ENCODE measurements at places on chromosomes 16 and 17.
A peak's percentile ranks its signal among the peaks of the same experiment; 100 is the strongest.

DNA sequence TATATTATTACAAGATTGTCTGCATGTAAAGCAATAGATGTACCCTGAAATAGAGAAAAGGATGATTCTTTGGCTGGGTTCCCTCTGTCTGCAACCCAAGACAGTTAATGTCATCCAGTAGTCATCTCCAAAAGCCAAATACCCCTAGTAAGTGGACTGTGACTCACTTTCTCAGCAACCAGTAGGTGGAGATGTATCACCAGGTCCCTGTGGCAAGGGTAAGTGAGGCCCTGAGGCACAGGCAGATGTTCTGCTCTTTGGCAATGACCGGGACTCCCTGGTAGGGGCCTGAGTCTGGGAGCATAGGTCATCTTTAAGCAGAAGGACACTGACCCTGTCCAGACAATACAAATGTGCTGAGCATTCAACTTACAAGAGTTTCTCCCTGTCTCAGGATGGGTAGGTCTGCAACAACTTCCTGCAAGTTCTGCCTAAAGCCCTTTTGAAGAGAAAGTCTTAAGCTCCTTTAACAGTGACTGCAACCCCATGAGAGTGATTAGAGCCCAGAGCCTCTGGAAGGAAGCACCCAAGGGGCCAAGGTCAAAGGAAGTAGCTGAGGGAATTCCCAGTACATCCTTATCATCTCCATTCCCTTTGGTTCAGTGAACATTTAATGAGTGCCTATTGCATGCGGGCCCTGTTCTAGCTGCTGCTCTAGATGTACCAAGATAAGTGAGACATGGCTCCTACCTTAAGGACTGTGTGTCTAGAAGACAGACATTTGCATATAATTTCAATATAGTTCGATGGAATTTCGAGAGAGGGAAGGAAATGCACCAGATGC is 31.9 kb downstream of the PMP22 start:
- peak; percentile 67 for ATAC-seq

GRCh38 chr16:69917739-69918138 is 33.4 kb upstream of the CLEC18A start:
- ATAC-seq = peak; percentile 97

DNA sequence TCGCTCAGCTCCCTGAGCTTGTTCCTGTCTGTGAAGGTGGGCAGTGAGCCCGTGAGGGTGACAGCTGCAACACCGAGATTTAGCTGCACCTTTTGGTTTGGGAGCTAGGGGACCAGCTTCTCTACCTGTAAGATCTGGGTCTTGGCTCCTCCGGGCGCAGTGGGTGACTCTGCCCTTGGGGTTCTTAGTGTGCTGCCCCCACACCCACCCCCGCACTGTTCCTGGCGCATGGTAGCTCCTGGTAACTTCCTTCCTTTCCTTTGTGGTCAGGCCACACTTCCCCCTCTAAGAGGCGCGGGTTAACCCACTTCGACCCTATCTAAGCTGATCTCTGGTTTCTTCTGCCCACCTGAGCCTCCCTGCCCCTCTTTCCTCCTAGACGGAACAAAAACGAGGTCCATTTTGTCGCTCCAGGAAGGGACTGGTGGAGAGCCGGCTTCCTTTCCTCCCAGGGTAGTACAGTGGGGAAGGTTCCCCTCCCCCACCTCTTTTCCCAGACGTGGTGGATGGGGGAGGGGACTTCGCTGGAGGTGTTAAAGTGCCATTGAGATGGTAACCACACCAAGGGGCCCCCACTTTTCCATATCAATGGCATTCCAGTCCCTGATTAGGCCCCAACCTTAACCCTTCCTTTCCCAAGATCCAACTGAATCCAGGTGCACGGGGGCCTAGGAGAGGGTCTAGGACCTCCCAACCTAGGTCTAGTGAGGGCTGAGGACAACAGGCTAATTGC is 4.6 kb upstream of the CLDN9 start:
- ATAC-seq = no peak

DNA sequence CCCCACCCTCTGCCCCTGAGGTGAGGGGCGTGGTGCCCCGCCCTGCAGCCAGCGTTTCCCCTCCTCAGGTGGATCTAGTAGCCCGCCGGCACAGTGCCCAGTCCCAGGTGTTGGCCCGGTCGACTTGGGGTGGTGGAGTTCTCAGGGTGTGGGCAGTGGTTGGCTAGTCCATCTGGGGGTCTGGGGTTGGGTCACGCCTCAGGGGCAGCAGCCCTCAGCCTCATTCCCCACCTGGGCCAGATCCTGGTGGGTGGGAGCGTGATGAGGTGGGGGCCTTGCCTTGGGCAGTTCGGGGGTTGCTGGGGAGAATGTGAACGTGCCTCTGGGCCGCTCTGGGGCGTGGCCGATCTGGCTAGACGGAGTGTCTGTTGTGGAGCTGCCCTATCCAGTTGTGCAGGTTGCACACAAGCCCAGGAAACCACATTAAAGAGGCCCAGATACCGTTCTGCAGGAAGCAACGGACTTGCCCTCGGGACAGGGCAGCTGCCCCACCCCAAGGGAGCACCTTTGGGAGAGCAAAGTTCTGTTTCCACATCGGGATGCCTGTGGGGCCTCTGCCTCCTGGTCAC is 32.0 kb downstream of the GSE1 start:
- no peak for ATAC-seq

DNA sequence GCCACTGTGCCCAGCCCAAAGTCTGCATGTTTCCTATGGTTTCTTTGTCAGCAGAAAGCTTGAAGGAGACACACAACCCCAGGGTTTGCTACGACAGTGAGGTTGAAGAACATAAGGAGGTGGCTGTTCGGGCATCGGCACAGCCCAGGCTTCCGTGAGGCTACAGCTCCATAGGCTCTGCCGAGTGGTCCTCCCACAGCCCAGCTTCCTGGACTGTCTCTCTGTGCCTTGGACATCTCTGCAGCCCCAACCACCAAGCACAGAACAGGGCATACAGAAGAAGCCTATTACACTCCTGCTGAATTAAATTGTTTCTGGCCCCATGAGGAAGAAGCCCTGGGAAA is 3.2 kb upstream of the HAP1 start:
- no peak for ATAC-seq

GRCh38 chr16:68700831-68701230 is 36.3 kb upstream of the CDH1 start:
- no peak for ATAC-seq

DNA sequence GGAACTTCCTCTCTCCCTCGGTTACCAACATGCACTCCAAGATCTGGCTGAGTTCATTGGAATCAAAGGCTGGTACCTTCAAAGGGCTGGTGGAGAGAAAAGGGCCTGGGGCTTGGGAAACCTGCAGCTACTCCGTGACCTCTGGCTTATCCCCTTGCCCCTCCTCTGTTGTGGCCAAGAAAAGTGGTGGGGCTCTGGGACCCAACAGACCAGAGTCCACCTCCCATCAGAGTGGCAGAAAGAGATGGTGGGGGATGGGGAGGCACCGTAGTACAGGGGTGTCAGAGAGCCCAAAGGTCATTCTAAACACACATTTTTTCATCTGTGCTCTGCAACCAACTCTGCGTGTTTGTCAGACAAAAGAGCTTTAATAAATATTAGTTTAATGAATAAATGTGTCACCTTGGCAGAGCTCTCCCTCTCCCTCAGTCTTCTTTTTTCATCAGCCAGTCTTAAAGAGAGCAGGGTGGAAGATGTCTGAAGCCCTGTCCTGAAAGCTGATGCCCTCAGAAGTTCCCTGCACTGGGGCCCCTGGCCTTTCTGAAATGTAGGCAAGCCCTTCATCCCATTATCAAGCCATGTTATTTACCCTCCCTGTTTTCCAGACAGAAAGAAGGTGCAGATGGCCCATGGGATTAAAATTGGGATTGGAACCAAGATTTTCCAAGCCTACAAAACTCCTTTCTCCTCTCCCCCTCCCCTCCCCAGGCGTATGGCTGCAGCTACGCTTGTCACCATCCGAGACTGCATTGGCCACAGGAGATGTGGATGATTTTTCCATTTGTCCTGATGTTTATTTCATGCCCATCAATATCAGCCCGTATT is 227.3 kb downstream of the CCDC182 start:
- ATAC-seq = peak; percentile 33

DNA sequence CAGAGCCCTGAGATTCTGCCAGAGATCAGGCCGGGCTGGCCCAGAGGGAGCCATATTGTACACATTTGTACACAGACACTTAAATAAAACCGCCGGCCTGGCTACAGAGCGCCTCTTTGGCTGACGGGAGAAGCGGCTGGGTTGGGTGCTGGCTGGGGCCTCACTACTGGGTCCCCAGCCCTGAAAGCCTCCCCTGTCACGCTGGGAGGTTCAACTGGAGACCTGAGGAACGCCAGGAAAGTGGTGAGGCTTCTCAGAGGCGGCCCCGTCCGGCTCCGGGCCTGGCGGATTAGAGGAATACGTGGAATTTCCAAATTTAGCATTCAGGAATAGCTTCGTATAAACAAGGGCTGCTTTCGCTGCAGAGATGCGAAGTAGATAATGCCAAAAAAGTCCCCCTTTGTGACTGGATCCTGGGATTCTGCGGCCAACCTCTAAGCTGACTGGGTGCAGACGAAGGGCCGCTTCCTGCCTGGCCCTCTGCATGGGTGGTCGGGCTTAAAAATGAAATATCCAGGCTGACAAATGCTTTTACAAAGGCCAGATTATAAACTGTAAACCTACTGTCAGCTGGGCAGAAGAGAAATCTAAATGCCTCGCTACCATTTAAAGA is 252.4 kb downstream of the IRF8 start:
- ATAC-seq = no peak

DNA sequence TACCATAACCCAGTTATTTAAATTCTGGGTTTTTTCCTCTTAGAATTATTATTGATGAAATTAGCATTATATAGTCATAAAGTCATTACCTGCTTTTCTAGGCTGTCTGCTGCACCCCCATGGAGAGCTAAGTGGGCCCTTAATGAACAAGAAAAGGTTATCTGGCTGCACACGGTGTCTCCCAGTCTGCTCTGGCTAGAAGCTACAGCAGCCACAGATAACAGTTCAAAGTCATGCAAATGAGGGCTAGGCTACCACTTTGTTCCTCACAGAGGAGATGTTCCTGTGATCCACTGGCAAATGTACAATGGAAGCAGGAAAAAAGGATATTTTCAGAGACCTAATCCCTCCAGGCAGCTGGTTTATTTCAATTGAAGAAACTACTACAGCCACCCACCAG is 112.1 kb downstream of the SNX11 start:
- no peak for ATAC-seq

GRCh38 chr17:17766077-17766743 is 70.6 kb downstream of the SREBF1 start:
- peak; percentile 71 for ATAC-seq

GRCh38 chr17:8951206-8951605 is 14.3 kb downstream of the PIK3R5 start:
- ATAC-seq = no peak

DNA sequence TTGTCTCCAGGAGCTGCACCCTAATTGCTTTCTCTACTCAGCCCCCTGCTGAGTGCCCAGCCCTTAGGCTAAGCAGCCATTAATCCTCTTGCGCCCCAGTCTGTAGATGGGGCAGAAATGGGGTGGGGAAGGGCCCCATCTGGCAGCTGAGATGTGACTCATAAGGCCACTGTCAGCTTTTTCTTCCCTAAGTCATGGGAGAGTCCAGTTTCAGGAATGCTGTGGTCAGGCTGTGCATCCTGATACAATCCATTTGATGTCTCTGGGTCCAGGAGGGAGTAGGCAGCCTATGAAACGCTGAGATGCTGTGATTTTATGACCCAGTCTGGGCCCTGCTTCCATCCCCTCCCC is 12.3 kb downstream of the PLXDC1 start:
- peak; percentile 68 for ATAC-seq

GRCh38 chr17:27609611-27610303 is 21.2 kb upstream of the LGALS9 start:
- ATAC-seq = peak; percentile 81

- ATAC-seq = no peak
These were observed 78.6 kb upstream of the ZNF469 start for GRCh38 chr16:88303890-88304819.

DNA sequence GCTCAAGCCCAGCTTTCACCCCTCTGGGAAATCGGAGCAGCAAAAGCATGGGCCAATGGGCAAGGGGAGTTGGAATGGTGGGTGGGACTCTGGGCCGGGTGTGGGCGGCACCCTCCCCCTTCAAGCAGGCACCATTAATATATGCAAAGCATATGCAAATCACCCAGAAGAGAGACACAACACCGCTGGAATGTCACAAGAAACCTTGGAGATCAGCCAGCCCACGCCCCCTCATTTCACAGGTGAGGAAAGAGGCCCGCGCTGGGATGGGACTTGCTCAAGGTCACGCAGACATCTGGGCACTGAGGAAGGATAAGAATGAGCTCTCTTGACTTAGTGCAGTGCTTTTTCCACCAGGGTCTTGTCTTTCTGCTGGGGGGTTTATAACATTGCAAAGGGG is 4.8 kb downstream of the SRCIN1 start:
- no peak for ATAC-seq

DNA sequence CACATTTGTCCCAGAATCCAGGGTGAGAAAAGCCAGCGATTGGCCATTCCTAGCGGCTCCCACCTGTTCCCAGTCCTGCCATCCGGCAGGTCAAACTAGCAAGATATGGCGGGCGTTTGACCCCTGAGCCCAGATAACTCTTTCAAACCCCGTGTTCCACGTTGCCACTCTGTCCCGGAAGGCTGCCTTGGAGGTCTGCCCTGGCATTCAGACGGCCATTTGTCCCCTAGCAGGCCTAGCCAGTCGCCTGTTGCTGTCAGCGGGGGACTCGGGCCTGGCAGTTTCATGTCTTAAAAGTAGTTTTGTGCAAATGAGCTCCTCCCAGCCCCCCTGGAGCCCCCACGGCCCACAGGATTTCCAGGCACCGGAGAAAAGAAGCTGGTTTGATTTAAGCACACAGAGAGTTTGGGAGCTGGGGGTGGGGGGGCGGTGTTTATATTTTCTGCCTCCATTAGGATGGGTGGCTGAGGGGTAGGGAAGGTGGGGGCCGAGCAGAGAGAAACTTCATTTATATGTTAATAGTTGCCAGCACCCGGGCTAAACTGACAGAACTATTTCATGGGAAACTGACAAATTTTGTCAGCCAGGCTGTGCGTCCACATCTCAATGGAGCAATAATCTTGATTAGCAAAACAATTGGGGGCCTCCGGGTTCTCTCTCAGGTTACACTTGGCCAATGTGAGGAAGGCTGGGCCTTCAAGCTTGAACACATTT is 240.9 kb upstream of the SALL1 start:
- peak; percentile 32 for ATAC-seq

DNA sequence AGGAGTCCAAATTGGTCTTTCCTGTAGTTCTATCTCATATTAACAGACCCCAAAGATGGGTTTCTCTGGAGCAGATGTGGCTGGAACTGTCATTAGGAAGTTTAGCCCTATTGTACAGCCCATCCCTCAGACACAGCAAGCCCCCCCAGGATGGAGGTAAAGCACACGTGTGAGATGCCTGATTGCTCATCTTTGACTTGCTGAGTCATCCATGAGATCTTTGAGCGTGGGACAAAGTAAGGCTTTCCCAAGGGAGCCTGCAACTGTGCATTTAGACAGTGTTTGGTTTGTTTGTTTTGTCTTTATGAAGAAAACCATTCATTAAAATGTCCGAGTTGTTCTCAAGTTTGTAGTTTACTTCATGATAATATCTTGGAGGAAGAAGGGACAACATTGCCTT is 145.3 kb upstream of the CDH13 start:
- peak; percentile 53 for ATAC-seq

- ATAC-seq = no peak
These were observed 254.2 kb downstream of the ZFHX3 start for GRCh38 chr16:72793716-72794115.

Data from motor neuron (in vitro differentiated cells).